ENCODE measurements at places on chromosomes 1 and 21. TPM values are rescaled to one million over a fixed set of nuclear protein-coding genes. Genes with fewer than 3 reads are reported as not detected.

The HIVEP3 gene
- 0.87 TPM for total RNA-seq

- DNase-seq = peak; percentile 17
These were observed 697.2 kb downstream of the USP25 start for GRCh38 chr21:16426936-16427335.

The FAM43B gene
- total RNA-seq = not detected

- no peak for DNase-seq
These were observed 230.3 kb downstream of the C1orf94 start for GRCh38 chr1:34406833-34407539.

The LRRC38 gene
- 0.22 TPM for total RNA-seq

GRCh38 chr1:168719306-168720111 lies 9.5 kb downstream of the DPT start:
- no peak for DNase-seq

The S100A8 gene
- not detected for total RNA-seq

- peak; percentile 33 for DNase-seq
These were observed 1.9 kb downstream of the EPHX1 start for GRCh38 chr1:225811622-225812487.

GRCh38 chr1:158285756-158286241 lies 3.9 kb upstream of the CD1C start:
- DNase-seq = no peak

DNA sequence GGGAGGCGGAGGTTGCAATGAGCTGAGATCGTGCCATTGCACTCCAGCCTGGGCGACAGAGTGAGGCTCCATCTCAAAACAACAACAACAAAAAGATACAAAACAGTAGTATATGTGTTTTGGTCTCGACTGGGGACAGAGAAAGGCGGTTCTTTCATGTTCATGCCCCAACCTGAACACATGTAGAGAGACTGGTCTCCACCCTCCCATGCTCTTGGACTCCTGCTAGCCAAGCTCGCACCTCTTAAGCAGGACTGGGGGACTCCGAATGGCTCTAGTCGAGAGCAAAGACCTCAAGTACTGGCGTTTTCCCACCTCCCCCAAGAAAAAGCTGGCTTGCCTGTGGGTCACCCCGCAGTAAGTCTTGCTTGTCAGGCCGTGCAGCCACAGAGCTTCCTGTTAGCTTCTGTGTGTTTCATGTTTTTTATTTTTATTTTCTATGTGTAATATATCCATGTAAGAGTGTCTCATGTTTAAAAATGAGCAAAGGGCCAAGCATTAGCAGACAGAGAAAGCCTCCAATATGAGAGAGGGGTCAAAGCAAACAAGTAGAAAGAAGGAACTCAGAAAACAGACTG lies 91.6 kb downstream of the SCCPDH start:
- DNase-seq = no peak

The FMN2 gene
- not detected for total RNA-seq

DNA sequence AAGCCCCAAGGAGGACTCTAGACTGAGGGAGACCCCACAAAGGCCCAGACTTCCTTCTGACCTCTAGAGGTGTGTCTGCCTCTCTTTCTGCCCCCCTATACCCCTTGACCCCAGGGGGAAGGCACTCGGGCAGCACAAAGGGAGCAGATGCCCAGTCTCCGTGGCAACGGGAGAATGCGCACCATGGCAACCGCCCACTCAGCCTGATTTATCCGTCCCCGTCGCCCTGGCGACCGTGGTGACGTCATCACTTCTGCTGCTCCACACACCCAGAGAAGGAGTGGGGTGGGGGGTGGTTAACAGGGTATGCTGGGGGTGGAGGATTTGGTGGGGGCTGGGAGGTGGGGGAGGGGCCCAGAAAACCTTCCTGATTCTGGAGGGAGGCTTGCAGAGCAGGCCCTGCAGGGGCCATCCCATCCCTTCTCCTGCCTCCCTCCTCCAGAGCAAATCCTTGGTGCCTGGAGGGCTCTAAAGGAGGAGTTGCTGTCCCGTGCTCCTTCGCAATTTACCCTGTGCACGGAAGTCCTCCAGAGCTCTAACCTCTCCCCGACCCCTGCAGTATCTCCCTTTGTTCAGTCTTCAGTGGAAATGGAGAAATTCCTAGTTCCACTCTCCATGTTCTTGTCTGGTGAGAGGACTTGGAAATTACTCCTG lies 6.3 kb downstream of the CELF3 start:
- peak; percentile 26 for DNase-seq

DNA sequence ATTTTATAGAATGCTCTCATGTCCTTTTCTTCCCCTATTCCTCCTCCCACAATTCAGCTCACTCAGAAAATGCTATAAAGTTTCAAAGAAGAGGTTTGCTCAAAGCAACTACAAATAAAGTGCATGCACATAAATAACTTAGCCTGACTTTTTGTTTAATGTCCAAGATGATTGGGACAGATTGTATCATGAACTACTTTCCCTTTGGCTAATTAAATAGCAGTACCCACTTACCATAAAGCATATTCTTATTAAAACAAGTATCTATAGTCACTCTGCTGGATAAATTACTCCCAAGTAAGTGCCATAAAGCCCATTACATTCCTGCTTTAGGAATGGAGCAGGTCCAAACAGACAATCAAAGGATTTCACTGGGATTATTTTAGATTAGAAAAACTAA lies 576.0 kb downstream of the LMO4 start:
- DNase-seq = no peak

DNA sequence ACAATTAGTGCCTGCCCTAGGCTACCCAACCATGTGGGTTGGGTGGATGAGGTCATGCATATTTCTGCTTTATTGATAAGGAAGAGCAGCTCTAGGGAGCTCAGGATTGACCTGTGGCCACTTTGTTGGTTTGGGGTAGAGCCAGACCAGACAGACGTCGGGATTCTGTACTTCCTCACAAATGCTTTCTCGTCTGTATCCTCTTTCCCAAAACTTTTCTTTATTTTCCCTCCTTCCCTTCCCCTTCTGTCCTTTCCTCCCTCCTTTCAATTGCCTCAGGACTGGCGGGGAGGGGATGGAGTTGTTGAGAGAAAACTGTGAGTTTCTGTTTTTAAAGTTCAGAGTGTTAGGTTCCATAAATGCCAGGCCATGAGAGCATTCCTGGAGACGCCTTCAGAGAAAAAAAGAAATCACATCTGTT lies 68.0 kb downstream of the UCK2 start:
- DNase-seq = no peak

- DNase-seq = no peak
These were observed 202.3 kb downstream of the TNR start for GRCh38 chr1:175540896-175541645.

DNA sequence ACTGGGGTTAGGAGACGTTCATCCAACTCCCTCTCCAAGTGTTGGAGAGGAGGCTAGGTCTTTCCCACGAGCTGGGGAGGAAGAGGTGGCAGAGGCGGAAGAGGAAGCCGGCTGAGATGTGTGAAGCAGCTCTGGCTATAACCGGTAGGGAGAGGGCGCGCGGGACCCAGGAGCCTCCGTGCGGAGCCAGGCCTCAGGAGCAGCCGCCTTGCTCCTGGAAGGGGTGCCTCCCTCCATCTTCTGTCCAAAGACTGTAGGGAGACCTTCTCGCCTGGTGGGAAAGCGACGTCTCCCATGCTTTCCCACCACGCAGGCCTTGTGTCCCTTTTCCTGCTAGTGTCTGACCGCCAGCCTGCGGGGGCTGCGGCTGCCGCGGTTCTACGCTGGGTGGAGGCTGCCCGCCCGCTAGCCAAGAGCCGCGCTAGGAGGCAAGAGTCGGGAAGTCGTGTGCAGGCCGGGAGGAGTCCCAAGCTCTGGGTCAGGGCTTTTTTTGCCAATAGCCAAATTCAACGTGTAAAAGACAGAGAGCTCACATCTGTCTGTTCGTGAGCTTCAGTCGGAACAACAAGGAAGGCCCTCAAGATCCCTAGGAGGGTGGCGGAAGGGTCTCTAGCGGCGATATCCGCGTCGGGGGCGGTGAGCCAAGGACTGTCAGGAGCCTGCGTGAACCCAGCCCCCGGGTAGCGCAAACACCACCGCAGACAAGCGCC lies 8.4 kb upstream of the NBPF11 start:
- DNase-seq = no peak

DNA sequence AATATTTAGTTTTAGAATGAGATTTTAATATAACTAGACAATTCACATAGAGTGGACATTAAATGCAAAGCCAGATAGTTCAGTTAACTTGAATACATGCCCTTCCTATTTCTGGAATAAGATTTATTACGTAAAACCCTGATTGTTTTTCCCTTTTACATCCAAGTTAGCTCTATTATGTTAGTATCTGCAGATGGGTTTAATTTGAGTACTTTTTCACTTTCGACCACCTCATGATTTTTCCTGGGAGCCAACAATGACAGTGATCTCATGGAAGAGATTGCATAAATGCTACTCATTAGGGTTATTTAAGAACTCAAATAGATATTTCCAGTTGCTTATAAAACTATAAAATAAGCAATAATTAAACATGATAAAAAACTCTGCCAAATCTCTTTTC lies 199.4 kb upstream of the PTGFR start:
- no peak for DNase-seq

All from lung microvascular endothelial cell (primary cell).